ENCODE measurements at places on chromosomes 16 and 17.

DNA sequence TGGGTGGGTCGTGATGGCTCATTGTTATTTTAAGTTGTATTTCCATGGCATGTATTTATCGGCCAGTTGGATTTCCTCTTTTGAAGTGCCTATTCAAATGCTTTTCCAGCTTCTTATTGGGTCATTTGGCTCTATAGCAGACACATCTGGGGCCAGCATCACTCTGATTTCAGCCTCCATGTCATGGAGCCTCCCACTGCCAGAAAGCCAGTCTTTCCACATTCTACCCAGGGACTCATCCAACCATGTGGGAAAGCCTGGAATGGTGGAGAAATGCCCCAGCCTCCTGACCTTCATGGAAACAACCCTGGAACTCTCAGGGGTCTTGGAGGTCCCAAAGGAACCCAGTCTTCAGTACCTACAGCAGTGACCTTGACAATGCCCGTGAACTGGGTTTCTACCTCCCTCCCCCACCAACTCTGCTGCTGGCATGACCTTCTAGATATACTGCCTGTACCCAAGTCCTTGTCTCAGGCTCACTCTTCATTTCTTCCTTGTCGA lies 33.8 kb upstream of the ADGRG1 start:
- DNase-seq = no peak

GRCh38 chr16:31186176-31186575 lies 6.2 kb downstream of the FUS start:
- no peak for DNase-seq

GRCh38 chr16:49483651-49484450 lies 110.2 kb downstream of the C16orf78 start:
- no peak for DNase-seq

DNA sequence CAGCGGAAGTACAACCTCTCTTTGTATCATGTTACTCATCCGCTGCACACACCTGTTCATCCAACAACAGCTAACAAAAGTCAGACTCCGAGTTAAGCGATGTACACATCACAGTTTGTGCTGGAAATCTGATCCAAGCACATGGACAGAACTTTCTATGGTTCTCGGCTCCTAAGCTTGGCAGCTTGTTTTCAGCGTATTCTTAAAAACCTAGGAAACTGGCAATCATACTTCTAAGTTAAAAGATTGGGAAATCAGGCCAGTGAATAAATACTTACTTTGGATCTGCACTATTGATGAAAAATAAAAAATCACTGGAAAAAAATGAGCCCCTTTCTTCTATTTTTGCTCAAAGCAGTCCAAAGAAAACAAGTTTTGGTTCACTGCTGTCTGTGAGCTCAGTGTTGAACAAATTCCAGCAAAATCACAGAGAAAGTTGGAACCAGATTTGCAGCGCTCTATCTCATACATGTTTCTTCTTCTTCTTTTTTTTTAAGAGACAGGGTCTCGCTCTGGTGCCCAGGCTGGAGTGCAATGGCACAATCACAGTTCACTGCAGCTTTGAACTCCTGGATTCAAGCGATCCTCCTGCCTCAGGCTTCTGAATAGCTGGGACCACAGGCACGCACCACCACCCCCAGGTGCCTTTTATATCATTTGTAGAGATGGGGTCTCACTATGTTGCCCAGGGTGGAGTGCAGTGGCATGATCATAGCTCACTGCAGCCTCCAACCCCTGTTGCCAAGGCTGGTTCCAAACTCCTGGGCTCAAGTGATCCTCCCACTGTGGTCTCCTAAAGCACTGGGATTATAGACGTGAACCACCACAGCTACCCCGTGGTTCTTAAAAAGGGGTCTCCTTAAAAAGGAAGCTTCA lies 71.6 kb upstream of the CREBBP start:
- no peak for DNase-seq

DNA sequence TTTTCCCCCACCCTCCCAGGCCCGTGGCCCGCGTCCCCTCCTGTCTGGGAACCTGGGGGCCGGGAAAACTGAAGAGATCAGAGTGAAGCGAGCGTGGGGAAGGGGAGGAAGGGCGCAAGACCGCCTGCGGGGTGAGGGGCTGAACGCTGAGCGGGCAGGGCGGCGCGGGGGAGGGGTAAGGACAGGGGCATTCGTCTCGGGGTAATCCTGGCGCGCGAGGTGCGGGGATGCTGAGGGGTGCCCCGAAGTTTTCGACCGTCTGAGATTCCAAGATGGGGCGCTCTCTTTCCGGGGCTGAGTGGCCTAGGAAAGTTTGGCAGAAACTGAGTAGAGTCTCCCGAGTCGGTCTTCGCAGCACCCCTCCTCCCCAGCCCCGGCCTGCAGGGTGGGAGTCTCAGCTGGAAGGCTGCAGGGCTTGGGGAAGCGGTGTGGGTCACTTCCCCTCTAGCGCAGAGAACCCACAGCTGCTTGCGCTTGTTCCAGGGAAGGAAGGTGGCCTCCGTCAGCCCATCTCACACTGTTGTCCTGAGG lies 555 bp downstream of the TTYH2 start:
- DNase-seq = no peak

- no peak for DNase-seq
These were observed 13.5 kb downstream of the GALNS start for GRCh38 chr16:88843256-88843655.

DNA sequence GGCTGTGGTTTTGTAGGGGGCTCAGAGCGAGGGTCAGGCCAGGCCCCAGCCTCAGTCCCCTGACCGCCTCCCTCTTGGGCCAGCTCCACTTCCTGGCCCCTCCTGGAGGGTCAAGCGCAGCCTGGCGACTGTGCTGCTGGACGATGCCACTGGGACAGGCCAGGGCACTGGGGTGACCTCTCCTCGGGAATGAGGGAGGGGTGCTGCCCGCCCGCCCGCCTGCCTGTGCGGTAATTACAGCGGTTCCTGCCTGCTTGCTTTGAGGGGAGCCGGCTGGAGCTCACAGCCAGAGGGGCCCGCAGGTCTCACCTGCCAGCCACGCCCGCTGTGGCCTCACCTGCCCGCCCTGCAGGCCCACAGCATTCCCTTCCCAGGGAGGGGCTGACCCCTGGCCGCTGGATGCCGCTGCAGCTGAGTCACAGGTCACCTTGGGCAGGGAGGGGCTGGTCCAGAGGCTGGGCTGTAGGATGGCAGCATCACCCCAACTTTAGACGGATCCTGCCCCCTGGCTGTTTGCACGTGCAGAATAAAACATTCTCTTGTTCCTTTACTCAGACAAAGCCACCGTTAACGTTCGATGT lies 76.7 kb upstream of the CBX4 start:
- no peak for DNase-seq

DNA sequence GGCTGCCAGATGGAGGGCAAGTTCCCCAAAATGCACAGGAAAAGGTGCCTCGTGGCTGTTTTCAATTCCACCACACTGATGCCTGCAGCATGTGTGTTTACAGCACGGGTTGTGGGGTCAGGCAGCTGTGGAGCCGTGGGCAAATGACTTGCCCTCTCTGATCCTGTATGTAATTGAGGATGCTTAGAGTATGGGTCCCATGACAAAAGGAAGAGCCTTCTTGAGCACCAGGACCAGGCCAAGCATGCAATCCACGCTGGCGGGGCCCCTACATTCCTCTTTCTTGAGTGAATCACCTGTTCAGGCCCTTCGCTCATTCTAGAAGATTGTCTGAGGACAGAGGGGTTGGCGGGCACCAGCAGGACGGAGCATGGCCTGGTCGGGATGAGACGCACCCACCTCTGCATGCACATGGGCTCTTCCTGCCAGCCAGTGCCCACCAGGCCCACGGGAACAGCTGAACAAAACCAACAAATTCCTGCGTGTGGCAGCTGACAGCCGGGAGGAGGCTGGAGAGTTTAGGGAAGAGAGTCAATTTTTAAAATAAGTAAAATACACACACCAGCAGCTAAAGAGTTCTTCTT lies 1.4 kb upstream of the CTRB2 start:
- no peak for DNase-seq

- DNase-seq = no peak
These were observed 16.2 kb downstream of the MPO start for GRCh38 chr17:58264407-58265103.

GRCh38 chr16:54239456-54239855 lies 47.1 kb downstream of the IRX3 start:
- DNase-seq = no peak

- no peak for DNase-seq
These were observed 243.4 kb upstream of the IRX5 start for GRCh38 chr16:54687043-54687899.

GRCh38 chr17:6259899-6260298 lies 175.0 kb downstream of the AIPL1 start:
- DNase-seq = no peak

DNA sequence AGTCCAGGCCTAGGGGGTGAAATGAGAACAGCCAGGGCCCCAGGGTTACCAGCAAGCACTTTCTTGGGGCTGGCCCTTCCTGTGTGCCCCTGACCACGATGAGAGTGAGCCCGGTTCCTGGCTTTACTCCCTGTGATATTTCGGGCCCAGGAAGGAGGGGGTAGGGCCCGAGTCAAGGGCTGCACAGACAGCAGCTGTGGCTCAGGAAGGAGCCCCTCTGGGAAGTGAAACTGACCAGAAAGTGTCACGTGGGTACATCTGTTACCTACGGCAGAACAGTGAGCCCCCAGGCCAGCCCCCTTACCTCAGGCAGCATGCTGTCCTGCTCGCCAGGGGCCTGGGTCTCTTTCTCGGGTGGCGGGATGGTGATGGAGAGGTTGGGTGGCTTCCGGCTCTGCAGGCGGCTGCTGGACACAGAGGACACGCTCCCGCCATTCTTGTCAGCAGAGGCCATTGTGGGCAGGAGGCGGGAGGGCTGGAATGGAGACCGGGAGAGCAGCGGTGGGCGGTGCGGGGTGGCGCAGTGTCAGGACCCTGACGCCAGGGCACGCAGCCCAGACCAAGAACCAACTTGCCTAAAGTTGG lies 13.8 kb downstream of the AANAT start:
- DNase-seq = no peak

DNA sequence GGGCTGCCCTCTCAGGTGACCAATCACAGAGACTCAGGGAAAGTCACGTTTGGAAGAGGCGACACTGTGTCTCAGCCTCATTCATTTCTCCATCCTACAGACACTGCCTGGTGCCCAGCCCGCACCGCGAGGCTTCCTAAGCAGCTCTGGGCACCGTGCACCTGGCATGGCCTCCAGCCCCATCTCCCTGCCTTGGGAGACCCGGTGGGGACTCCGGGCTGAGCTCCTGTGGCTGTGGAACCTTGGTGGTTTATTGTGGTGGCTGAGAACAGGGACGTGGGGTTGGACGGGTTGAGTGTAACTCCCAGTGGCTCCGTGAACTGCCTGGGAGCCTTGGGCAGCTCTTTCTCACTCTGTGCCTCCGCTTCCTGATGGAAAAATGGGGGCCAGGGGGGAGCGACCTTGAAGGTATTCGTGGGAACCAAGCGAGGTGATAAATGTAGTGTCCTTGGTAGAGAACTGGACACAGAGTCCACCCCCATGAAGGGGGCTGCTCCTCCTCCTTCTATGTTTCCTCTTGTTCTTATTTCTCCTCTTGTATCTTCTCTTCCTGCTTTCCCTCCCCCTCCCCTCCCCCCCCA lies 215.4 kb downstream of the SEC14L1 start:
- no peak for DNase-seq

DNA sequence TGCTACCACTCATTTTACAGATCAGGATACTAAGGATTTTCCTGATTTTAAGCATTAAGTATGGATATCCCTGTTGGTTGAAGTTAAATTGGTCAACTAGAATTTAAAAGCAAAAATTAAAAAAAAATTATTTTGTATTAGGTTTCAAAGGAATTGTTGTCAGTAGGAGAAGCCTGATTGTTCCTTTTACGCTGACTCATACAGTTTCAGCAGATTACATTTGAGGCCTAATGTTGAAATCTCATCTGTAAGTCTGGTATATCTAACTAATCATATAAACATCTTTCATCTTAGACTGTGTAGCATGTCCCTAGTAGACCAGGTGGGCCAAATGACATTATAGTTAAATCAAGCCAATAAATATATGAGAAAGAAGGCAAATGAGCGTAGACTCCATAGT lies 83.5 kb downstream of the FTO start:
- no peak for DNase-seq

- no peak for DNase-seq
These were observed 518.0 kb upstream of the ZFHX3 start for GRCh38 chr16:73565925-73566324.

- no peak for DNase-seq
These were observed 62.1 kb upstream of the NOL11 start for GRCh38 chr17:67655478-67656148.

- DNase-seq = no peak
These were observed 94.9 kb downstream of the CACNG1 start for GRCh38 chr17:67139289-67139688.

- no peak for DNase-seq
These were observed 3.0 kb downstream of the CBX8 start for GRCh38 chr17:79793924-79794304.
